Kidney (tissue), 22 donors: ENCODE measurements at places on chromosomes 16 and 17.

GRCh38 chr16:50615891-50616290 is 65.2 kb downstream of the SNX20 start:
- no peak for DNase-seq
- H3K27ac ChIP-seq = no peak overlapping the region

DNA sequence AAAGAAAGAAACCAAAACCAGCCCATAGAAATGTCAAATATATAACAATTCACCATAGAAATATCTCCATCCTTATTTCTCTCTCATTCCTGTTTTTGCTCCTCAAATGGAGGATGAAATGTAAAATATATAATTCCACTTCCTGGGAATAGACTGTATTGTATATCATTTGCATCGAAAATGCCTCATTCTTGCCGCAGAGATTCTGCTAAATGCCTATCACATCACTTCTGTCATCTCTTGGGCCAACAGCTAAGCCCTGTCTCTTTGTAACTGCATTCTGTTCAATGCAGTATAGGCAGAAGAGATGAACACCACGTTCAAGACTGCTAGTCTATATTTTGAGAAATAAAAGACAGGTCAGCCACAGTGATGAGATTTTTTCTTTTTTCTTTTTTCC is 956.3 kb upstream of the SOX9 start:
- H3K27me3 ChIP-seq = no peaks in the 10 kb centered on the region
- H3K36me3 ChIP-seq = no peaks in the 10 kb centered on the region
- no peak for DNase-seq
- H3K4me1 ChIP-seq = no peaks in the 10 kb centered on the region

DNA sequence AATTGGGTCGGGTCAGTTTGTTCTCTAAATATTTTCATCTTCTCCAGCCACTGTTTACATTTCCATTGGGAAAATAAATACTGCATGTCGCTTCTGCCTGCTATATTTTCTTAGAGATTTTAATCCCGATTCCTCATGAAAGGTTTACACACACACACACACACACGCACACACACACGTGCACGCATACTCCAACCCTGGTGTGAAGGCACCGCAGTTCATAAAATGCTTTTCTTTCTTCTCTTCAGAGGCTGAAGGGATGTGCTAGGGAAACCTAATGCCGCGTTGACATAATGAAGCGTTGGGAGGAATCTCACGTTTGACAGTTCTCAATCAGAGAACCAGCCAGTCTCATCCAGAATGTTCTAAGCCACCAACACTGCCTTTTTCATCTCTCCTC is 222.9 kb upstream of the IRX3 start:
- no peak overlapping the region for H3K4me3 ChIP-seq
- no peaks in the 10 kb centered on the region for H3K27me3 ChIP-seq
- H3K4me1 ChIP-seq = no peaks in the 10 kb centered on the region
- DNase-seq = no peak
- H3K27ac ChIP-seq = no peak overlapping the region

- no peaks in the 10 kb centered on the region for H3K27me3 ChIP-seq
- no peaks in the 10 kb centered on the region for H3K4me1 ChIP-seq
- H3K36me3 ChIP-seq = no peaks in the 10 kb centered on the region
- no peak overlapping the region for H3K4me3 ChIP-seq
- no peak for DNase-seq
- H3K27ac ChIP-seq = no peak overlapping the region
Measured at GRCh38 chr17:77611791-77612502, 346.6 kb upstream of the TNRC6C start.

GRCh38 chr16:30746638-30747175 is 1.5 kb upstream of the PHKG2 start:
- DNase-seq = no peak
- no peaks in the 10 kb centered on the region for H3K27me3 ChIP-seq
- H3K36me3 ChIP-seq = peaks cover 4% of the 10 kb centered on the region
- peaks cover 2% of the 10 kb centered on the region for H3K4me1 ChIP-seq

- DNase-seq = no peak
- no peak overlapping the region for H3K4me3 ChIP-seq
- no peak overlapping the region for H3K27ac ChIP-seq
- H3K4me1 ChIP-seq = no peaks in the 10 kb centered on the region
- H3K27me3 ChIP-seq = no peaks in the 10 kb centered on the region
Measured at GRCh38 chr17:58320570-58321323, 7.8 kb downstream of the TSPOAP1 start.
